Activated CD4-positive, alpha-beta T cell treated with anti-CD3 and anti-CD28 coated beads for 36 hours (primary cell): ENCODE measurements at places on chromosomes 16 and 17. TPM values are rescaled to one million over a fixed set of nuclear protein-coding genes. Genes with fewer than 3 reads are reported as not detected.

GRCh38 chr17:78576389-78577112, 645 bp downstream of the DNAH17 start:
- no peak for DNase-seq

GRCh38 chr17:79732804-79733691, 2.3 kb downstream of the ENPP7 start:
- no peak for DNase-seq

- no peak for DNase-seq
Observed at GRCh38 chr16:84486551-84487235, 17.8 kb downstream of the MEAK7 start.

- DNase-seq, result no peak
Observed at GRCh38 chr16:66261826-66262225, 104.7 kb upstream of the CDH5 start.

DNA sequence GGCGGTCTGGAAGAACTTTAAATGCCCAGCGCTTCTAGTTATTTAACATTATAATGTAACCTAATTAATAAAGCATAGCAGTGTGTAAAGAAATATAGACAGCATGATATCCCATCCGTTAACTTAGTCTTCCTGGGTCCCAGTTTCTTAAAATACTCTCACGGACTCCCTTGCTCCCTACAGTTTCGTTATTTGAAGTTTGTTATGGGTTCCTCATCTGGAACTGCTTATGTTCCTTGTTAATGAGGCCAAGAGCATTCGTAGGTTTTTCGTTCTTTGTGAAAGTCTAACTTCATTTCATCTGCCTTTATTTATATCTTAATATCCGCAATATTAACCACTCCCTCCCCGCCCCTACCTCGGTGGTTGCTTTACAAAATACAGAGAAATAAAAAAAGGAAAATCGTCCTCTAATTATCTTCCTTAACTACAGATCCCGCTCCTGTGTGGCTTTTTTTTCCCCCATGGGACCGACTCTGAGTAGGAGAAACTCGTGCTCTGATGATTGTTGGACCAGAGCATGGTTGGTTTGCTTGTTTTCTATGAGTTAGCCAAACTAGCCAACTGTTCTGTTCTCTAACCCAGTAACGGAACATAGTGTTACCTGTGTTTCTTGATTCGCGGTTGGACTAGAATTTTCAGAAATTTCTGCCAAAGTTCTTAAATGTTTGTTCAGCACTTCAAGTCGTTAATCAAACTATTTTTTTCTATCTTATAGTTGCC, 863 bp downstream of the ADPRM start:
- peak; percentile 12 for DNase-seq

DNA sequence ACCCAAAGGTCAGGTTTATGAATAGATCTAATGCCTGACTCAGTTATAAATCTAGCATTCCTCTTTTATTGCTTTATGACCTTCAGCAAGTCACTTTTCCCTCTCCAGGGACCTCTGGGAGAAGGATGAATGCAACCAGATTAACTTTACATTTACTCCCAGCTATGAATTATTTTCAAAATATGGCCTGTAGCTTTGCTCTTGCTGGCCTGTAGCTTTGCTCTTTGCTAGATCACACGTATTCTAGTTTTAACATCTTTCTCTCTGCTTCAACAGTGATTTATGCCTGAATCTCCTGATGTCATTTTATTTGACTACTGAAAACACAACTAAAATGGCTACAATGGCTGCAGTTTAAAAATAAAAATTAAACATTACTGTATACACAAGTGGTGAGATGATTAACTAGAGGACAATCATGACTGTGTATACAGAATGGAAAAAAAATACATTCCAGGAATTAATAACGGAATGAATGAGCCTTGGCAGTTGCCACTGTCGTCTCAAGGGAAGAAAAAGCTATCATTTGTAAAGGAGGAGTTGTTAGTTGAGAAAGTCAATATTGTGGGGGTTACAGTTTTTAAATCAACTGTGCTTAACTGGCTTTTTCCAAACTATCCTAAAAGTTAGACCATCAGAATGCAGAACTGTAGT, 434.5 kb upstream of the GOT2 start:
- no peak for DNase-seq

DNA sequence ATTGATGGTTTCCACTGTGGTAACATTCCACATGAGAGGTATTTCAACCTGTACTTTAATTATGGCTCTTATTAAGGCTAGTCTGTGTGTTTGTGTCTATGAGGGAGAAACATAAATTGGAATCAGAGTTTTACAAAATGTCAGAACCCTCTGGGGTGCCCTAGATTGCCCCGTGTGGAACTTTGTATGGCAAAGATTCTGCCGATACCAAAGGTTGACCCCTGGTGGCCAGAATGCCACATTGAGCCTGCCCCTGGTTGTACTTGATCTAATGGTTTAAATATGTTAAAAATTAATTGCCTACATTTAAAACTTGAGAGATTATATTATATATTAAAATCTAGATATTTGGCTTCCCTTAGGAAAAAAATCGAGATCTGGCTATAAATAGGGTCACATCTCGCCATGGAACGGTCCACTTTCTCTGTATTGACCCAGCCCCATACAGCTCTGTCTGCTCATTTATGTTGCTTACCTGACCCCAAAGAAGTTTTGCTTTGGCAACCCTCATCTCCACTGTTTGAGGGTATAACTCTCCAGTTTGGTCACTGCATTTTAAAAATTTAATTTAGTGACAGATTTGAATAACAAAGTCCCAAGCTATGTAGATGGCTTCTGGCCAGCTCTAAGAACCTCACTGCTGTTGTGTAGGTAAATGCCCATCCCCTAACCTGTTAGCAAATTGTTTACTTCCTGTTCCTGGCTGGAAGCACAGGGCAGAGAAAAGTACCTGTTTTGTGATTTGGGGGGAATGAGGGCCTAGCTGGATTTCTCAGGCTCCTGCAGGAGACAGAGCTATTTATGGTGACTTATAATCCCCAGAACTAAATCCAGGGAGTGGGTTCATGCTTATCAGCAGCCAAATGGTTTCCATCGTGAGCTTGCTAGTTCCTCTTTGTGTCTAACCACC, 95.0 kb downstream of the PLCG2 start:
- peak; percentile 75 for DNase-seq

DNA sequence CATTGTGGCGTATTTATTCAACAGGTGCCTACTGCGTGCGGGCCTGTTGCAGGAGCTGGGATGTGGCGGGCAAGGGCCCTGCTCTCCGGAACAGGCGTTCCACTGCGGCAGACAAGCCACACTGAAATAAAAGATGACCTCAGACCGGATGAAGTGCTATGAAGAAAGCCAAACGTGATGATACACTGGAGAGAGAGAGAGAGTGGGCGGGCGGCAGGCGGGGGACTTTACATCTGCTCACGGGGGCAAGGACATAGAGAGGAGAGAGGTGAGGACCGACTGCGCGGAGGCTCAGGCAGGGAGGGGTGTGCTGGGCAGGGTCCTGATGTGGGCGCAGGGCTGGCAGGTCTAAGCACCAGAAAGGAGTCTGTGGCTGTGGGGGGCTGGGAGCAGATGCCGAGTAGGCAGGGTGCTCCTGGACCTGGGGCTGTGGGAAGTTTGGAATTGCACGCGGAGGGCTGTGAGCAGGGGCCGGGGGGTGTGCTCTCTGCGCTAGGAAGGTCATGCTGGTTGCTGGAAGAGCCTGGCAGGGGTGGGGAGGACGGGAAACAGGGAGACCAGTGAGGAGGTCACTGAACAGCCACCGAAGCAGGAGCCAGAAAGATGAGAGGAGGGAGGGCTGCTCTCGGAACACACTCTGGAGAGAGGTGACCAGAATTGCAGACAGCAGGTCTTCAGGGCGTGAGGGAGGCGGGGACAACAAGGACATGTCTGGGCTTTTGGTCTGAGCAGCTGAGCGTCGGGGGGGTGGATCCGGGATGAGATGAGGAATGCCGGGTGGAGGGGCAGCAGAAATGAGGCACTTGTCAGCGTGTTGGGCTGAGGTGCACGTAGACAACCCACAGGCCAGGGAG, 9.9 kb downstream of the MXRA7 start:
- DNase-seq, result no peak

GRCh38 chr16:35173295-35173694, 1713.9 kb downstream of the TP53TG3F start:
- no peak for DNase-seq

DNA sequence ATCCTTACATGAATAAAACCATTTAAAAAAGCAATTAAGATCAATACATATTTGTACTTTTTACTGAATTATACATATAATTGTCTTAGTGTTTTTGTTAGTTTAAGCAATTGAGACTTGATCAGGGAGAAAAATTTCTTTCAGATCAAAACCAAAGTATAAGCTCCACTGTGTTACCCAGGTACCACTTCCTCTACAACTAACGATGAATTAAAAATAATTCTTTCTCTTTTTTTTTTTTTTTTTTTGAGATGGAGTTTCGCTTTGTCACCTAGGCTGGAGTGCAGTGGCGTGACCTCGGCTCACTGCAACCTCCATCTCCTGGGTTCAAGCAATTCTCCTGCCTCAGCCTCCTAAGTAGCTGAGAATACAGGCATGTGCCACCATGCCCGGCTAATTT, 6.8 kb downstream of the FBXO47 start:
- no peak for DNase-seq

DNA sequence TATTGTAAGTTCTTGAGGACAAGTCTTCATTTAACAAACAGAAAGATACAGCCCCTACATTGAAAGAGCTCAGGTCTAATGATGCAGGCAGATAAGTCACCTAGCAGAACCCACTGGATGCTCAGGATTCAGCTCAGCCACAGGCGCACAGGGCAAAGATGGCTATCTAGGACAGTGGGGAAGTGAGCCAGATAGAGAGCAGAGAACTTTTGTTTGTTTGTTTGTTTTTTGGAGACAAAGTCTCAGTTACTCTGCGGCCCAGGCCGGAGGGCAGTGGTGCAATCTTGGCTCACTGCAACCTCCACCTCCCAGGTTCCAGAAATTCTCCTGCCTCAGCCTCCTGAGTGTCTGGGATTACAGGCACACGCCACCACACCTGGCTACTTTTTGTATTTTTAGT, 20.4 kb downstream of the METTL2A start:
- DNase-seq, result no peak

DNA sequence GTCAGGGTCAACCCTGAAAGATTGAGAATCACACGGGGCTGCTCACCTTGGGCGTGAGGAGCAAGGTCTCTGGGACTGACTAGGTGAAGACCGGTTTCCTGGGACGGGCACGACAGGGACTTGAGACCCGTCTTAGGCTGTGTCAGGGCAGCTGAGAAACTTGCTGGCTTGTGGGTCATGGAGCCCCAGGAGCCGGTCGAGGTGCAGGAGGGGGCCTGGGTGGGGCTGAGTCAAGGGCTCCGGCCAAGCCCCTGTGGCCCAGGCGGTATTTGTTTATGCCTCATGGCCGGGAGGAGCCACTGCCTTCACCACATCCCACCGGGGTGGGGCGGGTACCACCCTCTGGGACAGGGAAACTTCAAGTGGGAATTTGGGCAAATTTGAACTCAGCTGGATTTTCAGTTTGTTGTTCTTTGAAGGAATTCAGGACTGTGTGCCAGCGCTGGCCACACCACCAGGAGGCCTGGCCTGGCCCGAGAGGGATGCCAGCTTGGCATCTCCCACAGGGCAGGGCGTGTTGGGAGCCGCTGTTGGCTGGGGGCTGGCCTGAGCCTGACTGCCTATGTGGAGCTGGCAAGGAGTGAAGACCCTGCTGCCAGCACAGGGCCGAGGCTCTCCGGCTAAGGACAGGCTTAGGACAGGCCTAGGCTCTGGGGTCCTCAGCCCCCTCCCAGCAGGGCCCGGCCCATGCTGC, 116.1 kb downstream of the METRNL start:
- DNase-seq, result peak; percentile 17

GRCh38 chr17:41383690-41384089, 1.6 kb upstream of the KRT34 start:
- no peak for DNase-seq

- DNase-seq, result peak; percentile 49
Observed at GRCh38 chr17:28174352-28175046, 132.0 kb downstream of the NLK start.

Gene TPSD1
- total RNA-seq, result not detected

Gene TRIM72
- total RNA-seq, result not detected

Gene TP53TG3
- not detected for total RNA-seq

Gene CDK5R1
- total RNA-seq, result 15.4 TPM

Gene TBX21
- total RNA-seq, result 73.4 TPM

Gene KRTAP16-1
- total RNA-seq, result not detected

Gene KRT33A
- not detected for total RNA-seq

Gene SYNGR3
- 5.9 TPM for total RNA-seq

Gene CCDC144A
- 7.0 TPM for total RNA-seq

Gene LYRM9
- total RNA-seq, result 6.3 TPM

Gene CHST4
- not detected for total RNA-seq

Gene CTRB1
- not detected for total RNA-seq

Gene NPIPA5
- 0.34 TPM for total RNA-seq
